ENCODE measurements at places on chromosomes 16 and 17. TPM values are rescaled to one million over a fixed set of nuclear protein-coding genes. Genes with fewer than 3 reads are reported as not detected.

DNA sequence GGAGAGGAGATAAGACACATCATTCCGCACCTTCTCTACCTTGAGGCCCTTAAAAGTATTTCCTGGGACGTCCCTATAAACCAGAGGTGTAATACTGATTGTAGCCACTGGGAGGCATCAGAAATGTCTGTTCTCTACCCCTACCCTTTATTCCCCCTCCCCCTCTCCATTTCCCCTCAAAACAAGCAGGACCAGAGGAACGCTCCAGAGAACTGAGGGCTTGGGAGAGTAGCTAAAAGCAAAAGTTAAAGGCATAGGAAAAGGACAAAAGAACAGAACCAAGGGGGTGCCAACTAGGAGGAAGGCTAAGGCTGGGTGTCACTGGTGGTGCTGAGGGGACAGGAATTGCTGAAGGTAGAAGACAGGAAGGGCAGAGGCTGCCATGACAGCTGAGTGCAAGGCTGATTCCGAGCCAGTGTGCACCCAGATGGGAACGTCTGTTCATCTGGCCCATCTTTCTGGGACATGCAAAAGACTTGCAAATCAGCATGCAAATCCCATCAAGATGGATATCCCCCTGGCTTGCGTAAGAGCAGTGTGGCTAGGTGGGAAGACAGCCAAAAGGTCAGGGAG lies 6.7 kb downstream of the CAMTA2 start:
- peak; percentile 85 for DNase-seq

The MT4 gene
- total RNA-seq = not detected

GRCh38 chr17:38969281-38969680 lies 2.1 kb upstream of the FBXO47 start:
- DNase-seq = no peak

GRCh38 chr16:25066426-25066746 lies 45.2 kb upstream of the LCMT1 start:
- no peak for DNase-seq

GRCh38 chr16:80047842-80048241 lies 447.3 kb upstream of the MAF start:
- DNase-seq = no peak

DNA sequence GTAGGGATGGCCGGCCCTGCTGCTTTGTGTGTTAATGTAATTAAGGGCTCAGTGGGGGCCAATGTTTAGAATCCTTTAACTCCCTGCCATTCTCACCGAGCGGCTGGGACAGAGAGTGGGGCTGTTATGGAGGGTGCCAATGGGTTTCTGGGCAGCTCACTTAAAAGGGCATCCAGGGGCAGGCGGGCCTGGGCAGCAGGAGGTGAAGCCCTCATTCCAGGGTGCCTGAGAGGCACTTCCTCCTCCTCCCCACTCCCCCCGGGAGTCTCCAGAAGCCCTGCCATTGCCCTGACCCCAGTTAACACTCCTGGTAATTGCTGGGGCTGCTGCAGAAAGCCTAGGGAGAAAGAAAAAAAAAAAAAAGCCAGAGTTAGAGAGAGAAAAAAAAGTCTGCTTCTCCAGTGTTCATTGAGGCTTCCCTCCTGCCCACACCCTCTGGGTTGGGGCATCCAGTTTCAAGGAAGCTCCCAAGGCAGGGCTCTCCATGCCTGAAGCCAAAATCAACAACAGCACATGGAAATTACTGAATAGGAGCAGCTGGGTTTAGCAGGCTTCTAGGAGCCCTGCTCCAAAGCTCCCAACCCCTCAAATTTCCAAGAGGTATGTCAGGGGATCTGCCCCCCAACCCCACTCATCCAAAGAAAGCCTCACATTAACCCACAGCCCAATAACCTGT lies 28.0 kb downstream of the CUEDC1 start:
- DNase-seq = peak; percentile 94

The NPIPB9 gene
- total RNA-seq = not detected

The DHRS7C gene
- not detected for total RNA-seq

- no peak for DNase-seq
Measured at GRCh38 chr17:39938140-39938869, 10.8 kb downstream of the LRRC3C start.

GRCh38 chr17:70242781-70243437 lies 73.6 kb downstream of the KCNJ2 start:
- no peak for DNase-seq

The GRIN2A gene
- total RNA-seq = 1.8 TPM

The KLHL10 gene
- 0.65 TPM for total RNA-seq

GRCh38 chr16:24734382-24734781 lies 4.9 kb downstream of the TNRC6A start:
- DNase-seq = no peak

- DNase-seq = no peak
Measured at GRCh38 chr16:13992976-13993375, 73.0 kb downstream of the ERCC4 start.

DNA sequence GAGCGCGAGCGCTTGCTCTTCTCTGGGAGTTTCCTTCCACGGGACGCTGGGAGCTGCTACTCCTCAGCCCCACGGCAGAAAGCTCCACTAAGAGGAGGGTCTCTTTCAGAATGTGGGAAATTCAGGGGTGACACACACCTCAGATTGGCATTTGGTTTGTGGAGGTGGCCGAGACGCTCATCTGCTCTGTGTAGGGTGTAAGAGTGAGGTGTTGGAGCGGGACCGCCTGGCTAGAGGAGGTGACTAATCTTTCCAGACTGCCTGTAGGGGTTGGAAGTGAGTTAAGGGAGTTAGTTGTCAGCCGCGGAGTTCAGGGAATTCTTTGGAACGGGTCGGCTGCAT lies 735 bp downstream of the PSMD11 start:
- DNase-seq = peak; percentile 48

The SPATA32 gene
- total RNA-seq = not detected

DNA sequence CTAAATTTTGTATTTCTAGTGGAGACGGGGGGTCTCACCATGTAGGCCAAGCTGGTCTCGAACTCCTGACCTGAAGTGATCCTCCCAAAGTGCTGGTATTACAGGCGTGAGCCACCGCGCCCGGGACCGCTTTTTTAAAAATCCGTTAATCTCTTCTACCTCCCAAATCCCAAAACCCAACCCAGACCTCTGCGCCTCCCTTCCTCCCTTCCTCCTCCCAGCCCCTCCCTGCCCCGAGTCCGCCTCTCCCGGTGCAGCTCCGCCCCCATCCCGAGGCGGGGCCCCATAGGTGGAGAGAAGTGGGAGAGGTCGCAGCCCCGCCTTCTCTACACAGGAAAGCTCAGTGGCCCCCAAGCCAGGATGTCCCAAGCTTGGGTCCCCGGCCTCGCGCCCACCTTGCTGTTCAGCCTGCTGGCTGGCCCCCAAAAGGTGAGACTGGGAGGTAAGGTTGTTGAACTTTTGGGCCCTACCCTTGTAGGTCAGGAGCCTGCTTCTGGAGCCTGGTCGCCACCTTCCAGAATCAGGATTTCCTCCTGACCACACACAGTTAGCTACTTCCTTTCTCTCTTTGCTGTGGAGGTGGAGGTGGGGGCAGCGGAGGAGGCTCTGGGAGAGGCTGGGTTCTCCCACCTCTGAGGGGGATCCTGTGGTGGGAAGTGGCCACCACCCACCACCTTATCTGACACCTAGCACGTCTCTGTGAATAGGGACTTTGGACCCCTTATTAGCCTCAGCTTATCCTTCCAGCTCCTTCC lies at the start of gene TMEM92:
TSS of gene TMEM92 (plus strand) at position 325 of the 755 bp plus-strand sequence. CDS start at position 361, 36 bp downstream.
- peak; percentile 90 for DNase-seq

The HBQ1 gene
- not detected for total RNA-seq

DNA sequence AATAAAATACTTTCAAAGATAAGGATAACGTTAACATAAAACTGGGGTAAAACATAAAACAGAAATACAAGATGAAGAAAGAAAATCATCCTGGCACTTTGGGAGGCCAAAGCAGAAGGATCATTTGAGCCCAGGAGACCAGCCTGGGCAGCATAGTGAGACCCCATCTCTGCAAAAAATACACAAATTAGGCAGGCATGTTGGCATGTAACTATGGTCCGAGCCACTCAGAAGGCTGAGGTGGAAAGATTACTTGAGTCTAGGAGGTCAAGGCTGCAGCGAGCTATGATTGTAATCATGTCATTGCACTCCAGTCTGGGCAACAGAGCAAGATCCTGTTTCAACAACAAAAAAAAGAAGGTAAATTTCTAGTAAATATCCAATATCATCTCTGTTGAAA lies 19.6 kb downstream of the TAT start:
- no peak for DNase-seq

GRCh38 chr16:75377729-75378386 lies 55.4 kb downstream of the CFDP1 start:
- DNase-seq = peak; percentile 83

DNA sequence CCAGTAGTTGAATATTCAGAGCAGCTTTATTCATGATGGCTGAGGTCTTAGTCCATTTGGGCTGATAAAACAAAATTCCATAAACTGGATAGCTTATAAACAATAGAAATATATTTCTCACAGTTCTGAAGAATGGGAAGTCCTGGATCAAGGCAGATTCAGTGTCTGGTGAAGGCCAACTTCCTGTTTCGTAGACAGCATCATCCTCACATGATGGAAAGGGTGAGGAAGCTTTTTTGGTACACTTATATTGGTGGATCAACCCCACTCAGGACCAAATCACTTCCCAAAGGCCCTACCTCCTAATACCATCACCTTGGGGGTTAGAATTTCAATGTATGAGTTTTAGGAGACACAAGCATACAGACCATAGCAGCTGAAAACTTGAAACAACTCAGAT lies 224.2 kb downstream of the CYB561 start:
- DNase-seq = no peak
